Stimulated activated CD8-positive, alpha-beta memory T cell treated with anti-CD3 and anti-CD28 coated beads, Interleukin-2, amount 100 ng/mL, for 1 hour (primary cell): ENCODE measurements at places on chromosomes 1 and 21.

DNA sequence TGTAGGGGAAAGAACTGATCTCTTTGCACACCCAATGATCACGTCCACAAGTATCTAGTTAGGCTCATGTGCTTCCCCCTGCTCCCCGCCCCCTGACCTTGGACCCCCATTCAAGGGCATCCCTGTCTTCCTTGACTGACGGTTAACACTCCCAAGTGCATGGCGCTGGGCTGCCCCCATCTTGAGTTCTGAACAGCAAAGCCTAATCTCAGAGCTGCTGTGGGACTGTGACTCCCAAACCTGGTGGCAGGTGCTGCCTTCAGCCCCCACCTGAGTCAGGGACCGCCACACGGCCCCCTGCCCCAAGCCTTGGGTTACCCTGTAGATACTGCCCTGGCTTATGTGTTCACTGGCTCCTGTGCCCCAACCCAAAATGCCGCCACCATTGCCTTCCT lies 925 bp downstream of the TNNI1 start:
- no peak for DNase-seq

- no peak for DNase-seq
Observed at GRCh38 chr1:225655509-225656258, 2.8 kb upstream of the ENAH start.

DNA sequence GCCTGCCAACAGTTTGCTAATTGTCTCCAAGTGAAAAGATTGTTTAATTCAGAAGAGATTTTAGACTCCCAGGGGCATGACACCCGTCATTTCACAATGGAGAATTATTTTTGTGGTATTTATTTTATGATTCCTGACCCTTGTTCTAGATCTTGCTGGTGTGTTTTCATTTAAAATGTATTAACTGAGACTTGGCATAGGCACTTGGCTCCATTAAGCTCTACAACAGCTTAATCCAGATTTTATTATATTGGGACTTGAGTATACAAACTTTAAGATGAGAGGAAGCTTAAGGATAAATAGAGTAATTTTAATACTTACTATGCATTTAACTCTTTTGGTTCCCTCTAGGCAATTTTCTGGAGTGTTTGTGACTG lies 101.3 kb upstream of the KCNE2 start:
- DNase-seq: no peak

DNA sequence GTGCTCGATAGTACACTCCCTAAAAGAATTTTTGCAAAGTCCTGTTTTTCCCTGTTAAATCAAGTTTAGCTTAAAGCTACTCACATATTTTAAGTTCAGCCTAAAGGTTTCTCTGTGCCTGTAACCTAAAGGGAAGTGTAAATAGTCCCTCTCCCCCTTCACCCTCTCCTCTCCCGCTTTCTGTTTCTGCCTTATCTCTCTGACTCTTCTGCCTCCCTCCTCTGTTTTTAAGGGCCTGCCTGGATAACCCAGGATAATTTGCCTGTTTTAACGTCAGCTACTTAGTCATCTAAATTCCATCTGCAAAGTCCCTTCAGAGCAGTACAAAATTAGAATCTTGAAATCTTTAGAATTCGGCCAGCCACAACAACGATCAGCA lies 92.6 kb downstream of the NID1 start:
- DNase-seq: no peak

GRCh38 chr1:245582026-245582425 lies 427.2 kb downstream of the KIF26B start:
- DNase-seq: no peak

DNA sequence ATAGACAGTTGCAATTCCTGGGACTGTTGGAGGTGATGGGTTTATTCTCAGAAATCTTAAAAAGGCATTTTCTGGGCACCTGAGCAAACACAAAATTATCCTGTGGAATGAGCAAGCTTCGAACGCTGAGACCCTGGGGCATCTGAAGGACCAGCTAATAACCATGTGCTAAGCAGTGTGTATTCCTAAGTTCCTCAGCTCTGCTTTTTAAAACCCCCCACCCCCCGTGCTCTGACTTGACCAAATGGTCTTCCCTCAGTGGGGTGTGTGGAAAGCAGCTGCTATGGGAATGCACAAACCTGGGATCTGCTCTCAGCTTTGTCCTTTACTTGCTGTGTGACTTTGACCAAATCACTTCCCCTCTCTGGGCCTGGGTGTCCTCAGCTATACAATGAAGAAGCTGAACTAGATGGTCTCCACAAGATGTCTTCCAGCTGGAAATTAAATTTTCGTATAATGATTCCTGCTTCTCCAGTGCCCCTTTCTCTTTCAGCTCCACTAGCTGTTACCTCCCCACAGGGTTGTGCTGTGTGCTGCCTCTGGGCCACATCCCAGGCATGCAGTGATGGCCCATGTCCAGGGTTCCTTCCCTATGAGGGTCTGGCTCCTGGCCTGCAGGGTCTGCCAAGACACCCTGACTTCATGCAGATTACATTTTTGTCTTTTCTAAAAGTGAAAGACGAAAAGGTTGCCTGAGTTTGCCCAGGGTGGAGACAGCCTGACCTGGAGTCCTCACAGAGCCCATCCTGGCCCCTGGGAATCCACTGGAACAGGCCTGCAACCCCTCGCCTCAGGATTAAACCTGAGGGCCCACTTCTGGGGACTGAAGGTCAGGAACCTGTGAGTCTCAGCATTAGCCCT lies 14.9 kb upstream of the CD247 start:
- DNase-seq: no peak

DNA sequence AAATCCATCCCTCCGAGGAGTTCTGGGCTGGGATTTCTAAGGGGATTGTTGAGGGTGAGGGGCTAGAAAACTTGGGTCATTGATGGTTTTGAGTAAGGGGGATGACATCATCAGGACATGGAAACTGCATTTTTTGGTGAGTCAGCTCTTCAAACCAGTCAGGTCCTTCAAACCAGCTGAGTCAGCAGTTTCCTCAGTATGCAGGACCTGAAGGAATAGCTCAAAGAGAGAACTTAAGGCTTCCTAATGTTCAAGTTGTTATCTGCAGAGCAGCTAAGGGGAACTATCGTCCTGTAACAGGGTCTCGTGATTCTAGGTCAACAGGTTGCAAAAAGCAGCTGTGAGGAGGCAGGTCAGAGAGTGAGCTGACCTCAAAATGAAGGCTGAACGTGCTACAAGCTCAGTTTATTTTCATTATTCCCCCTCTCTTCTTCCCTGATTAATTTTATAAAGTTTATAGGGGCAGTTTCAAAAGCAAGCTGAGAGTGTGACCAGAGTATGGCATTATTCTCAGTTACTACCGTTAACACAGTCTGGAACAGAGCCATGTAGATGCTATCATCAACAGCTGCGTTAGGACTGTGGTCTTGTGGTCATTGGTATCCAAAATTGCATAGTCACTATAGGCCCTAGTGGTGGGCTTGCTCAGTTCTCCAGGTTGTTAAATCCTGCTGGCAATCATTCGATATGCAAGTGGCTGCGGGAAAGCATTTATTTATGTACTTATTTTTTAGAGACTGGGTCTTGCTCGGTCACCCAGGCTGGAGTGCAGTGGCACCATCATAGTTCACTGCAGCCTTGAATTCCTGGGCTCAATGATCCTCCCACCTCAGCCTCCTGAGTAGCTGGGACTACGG lies 10.7 kb upstream of the SDC3 start:
- no peak for DNase-seq

DNA sequence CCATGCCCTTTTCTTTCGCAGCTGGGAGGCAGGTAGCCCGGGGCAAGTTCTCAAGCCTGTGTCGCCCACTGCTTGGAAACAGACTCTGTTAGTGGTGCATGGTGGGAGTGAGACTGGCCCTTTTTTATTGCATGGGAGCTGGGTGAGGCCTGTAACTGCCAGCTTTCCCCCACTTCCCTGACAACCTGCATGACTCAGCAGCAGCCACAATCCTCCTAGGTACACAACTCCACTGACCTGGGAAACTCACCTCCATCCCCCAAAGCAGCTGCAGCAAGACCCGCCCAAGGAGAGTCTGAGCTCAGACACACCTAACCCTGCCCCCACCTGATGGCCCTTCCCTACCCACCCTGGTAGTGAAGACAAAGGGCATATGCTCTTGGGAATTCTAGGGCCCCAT lies 25.8 kb downstream of the PIGP start:
- no peak for DNase-seq

- no peak for DNase-seq
Observed at GRCh38 chr1:2966449-2967328, 54.6 kb upstream of the ACTRT2 start.

- no peak for DNase-seq
Observed at GRCh38 chr1:65330822-65331221, 21.5 kb downstream of the DNAJC6 start.

GRCh38 chr1:26017606-26018005 lies 4.0 kb upstream of the EXTL1 start:
- no peak for DNase-seq

DNA sequence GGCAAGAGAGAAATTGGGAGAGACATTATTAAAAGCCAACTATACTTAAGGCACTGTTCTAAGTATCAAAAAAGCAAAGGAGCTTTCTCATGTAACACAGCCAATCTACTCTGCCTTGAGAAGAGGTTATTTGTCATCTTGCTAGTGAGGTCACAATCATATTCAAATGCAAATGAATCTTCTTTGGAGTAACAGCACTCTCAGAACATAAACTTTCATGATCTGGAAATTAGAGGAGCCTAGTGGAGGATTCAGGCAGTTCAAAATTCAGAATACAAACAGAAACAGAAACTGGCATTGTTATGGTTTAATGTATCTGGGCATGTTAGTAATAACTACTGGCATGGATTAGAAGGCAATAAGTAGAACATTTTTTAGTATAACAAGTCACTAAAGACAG lies 57.4 kb downstream of the ARID4B start:
- DNase-seq: no peak

GRCh38 chr21:37704751-37705150 lies 211.5 kb downstream of the KCNJ6 start:
- DNase-seq: no peak

GRCh38 chr1:82152356-82153271 lies 351.9 kb downstream of the ADGRL2 start:
- DNase-seq: no peak

DNA sequence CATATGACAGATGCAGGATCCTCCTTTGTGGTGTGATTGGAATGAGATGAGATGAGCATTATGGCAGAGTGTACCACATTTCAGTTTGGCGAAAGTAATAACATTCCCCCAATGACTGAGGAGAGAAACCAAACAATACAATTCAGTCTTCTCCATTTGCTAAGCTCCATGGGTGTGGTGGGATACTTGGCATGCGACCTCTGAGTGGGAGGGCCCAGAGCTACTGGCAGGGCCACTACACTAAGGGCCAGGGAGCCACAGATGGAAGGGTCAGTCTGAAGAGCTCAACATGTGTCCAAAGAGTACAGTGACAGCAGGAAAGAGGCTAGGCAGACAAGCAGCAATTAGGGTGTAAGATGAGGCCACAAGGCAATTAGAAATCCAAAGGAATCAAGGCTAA lies 23.8 kb upstream of the PAXBP1 start:
- no peak for DNase-seq

DNA sequence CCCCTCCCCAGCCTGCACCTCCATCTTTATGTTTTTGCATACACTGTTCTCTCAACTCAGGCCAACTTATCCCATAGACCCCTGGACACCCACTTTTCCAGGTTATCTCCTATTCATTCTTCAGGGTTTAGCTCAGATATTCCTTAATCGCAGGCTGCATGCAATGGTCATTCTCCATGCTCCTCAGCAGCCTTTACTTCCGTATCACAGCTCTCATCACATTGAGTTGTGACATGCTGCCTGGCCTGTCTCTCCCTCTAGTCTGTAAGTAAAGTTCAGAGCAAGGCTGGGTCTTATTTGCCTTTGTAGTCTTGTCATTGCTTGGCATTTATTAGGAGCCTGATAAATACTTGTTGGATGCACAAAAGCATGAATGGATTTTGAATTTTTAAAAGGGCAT lies 6.9 kb downstream of the DNAJC6 start:
- no peak for DNase-seq

DNA sequence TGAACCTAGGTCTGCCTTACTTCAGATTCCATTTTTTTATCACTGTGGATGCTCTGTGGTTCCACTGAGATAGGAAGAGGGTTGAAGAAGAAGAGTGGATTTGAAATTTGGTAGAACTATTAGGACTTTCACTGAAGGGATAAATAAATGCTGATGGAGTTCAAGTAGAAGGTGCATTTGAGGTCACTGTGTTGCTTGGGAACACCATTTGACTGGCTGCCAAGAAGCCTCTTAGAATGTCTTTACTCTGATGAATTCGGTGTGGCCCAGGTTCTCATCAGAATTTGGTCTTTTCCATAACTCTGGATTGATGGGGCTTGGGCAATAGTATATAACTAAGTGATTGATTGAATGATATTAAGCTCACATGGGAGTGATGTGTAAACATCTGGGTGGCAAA lies 11.9 kb downstream of the XPR1 start:
- DNase-seq: no peak

GRCh38 chr1:108109295-108109973 lies 90.7 kb downstream of the SLC25A24 start:
- DNase-seq: no peak

DNA sequence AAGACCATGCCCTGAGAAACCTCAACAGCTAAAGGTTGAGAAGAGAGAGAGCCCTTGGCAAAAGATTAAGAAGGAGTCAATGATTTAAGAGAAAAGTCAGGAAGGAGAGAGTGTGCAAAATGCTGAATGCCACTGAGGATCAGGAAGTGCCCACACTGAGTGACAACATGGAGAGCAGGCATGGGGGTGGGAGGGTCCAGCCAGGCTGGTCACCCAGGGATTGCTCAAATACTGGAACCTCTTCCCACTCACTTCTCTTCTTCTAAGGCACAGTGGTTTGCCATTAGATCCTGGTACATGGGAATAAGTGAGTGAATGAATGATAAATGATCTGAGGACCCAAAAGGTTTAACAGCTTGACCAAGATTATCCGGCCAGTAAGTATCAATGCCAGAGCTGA lies 11.1 kb downstream of the PRR9 start:
- no peak for DNase-seq

DNA sequence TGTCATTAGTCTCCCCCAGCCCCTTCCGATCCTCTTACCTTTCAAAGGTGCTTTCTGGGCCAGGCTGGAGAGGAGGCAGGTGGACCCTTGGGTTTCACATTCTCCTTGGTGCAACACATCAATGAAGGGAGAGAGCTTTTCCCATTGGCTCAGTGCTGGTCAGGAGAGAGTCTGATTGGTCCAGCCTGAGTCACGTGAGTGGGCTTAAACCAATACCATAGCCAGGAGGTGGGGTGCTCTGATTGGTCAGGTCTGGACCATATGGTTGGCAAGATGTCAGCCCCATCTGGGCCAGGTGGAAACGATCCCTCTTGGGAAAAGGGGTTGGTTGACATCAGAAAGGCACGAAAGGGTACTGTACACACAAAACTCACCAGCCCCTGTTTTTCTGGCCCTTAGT lies 44.8 kb upstream of the ABCG1 start:
- DNase-seq: no peak

- no peak for DNase-seq
Observed at GRCh38 chr1:19043579-19044443, 87.3 kb upstream of the IFFO2 start.

GRCh38 chr1:92583821-92584760 lies 97.4 kb upstream of the GFI1 start:
- DNase-seq: no peak

GRCh38 chr1:92511541-92511940 lies 24.8 kb upstream of the GFI1 start:
- DNase-seq: no peak

GRCh38 chr1:169681140-169681539 lies 30.3 kb downstream of the SELL start:
- no peak for DNase-seq

- DNase-seq: no peak
Observed at GRCh38 chr1:8091691-8092090, 65.6 kb upstream of the ERRFI1 start.
